ENCODE measurements at places on chromosomes 1 and 21. TPM values are rescaled to one million over a fixed set of nuclear protein-coding genes. Genes with fewer than 3 reads are reported as not detected.

The CRNN gene
- polyA plus RNA-seq = not detected

The ADAMTS5 gene
- polyA plus RNA-seq = not detected

The B3GALT5 gene
- not detected for polyA plus RNA-seq

The NIBAN1 gene
- polyA plus RNA-seq = 12.4 TPM

The GNAT2 gene
- polyA plus RNA-seq = 0.07 TPM

The RHEX gene
- not detected for polyA plus RNA-seq

The GSTM5 gene
- polyA plus RNA-seq = not detected

The AHCTF1 gene
- polyA plus RNA-seq = 44.6 TPM

The IL12RB2 gene
- polyA plus RNA-seq = 2.8 TPM

The HTR1D gene
- polyA plus RNA-seq = 0.08 TPM

The PRELP gene
- not detected for polyA plus RNA-seq

The EXTL1 gene
- 0.09 TPM for polyA plus RNA-seq

The GJB4 gene
- not detected for polyA plus RNA-seq

The GBP4 gene
- 0.17 TPM for polyA plus RNA-seq

The TMEM125 gene
- polyA plus RNA-seq = not detected

The MROH9 gene
- not detected for polyA plus RNA-seq

The AMIGO1 gene
- polyA plus RNA-seq = 0.71 TPM

The F11R gene
- polyA plus RNA-seq = 34.0 TPM

The NPHS2 gene
- not detected for polyA plus RNA-seq

The DNAJC6 gene
- polyA plus RNA-seq = 28.1 TPM

The ASTN1 gene
- polyA plus RNA-seq = 0.20 TPM

The CLCA1 gene
- polyA plus RNA-seq = not detected

The ADCY10 gene
- polyA plus RNA-seq = 0.11 TPM

The MAN1A2 gene
- 11.9 TPM for polyA plus RNA-seq

The CTSK gene
- 1.6 TPM for polyA plus RNA-seq

The CNR2 gene
- not detected for polyA plus RNA-seq

The RCAN3 gene
- polyA plus RNA-seq = 1.4 TPM

The ANKRD35 gene
- polyA plus RNA-seq = 0.07 TPM

The PSMD4 gene
- polyA plus RNA-seq = 302 TPM

The DYRK3 gene
- polyA plus RNA-seq = 20.2 TPM

The CSRP1 gene
- 24.9 TPM for polyA plus RNA-seq

The PCAT6 gene
- polyA plus RNA-seq = 1.0 TPM

The AMY2B gene
- polyA plus RNA-seq = 1.6 TPM

The ARHGEF16 gene
- polyA plus RNA-seq = 0.78 TPM

The NBPF10 gene
- 0.66 TPM for polyA plus RNA-seq

The KIRREL1 gene
- polyA plus RNA-seq = not detected
